Right ventricle myocardium inferior (tissue), 1 donor: ENCODE measurements at places on chromosomes 12 and 14. TPM values are rescaled to one million over a fixed set of nuclear protein-coding genes. Genes with fewer than 3 reads are reported as not detected.

The AVPR1A gene
- 2.1 TPM for total RNA-seq

- peak; percentile 40 for DNase-seq
These were observed 16.6 kb upstream of the TRAF3 start for GRCh38 chr14:102760496-102761193.

DNA sequence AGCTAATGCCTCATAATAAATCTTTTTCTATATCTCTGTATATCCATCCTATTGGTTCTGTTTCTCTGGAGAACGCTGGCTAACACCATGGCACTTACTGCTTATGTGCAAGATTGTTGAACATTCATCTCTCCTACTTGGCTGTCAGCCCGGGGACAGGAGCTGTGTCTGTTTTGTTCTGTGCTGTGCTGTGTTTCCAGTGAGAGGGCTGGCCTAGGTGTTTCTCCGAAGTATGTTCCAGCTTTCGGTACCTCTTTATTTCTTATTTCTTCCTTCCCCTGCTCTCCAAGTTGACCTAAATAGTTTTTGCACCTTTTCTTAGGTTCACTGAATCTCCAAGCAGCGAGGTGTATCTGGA lies 18.8 kb upstream of the NR4A1 start:
- DNase-seq, result no peak

- no peak for DNase-seq
These were observed 51.4 kb downstream of the SLC41A2 start for GRCh38 chr12:104906695-104907094.

DNA sequence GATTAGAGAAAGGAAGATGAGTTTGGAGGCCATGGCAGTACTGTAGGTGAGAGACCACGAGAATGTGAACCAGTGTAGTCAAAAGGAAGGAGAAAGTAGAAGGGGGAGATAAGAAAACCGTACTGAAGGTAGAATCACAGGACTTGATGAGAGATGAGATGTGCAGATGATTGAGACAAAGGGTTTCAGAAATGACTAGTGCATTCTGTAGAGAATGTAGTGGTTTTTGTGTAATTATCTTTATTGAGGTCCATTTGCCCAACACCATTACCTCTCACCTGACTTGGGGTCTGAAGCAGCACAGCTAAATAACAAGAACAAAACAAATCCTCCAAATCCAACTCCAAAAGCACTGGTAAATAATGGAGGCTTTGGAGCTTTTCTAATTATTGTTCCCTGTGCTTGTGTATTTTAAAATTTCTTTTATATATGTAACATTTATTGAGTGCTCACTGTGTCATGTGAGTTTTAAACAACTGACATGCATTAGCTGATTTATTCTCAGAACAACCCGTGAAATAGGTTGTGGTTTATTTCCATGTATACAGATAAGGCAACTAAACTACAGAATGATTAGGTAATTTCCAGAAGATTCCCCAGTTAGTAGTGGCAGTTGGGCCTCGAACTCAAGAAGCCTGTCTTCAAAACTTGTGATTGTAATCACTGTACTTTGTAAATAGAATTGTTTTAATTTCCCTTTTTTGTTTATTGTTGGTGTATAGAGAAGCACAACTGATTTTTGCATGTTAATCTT lies 390.0 kb downstream of the AEBP2 start:
- DNase-seq, result no peak

DNA sequence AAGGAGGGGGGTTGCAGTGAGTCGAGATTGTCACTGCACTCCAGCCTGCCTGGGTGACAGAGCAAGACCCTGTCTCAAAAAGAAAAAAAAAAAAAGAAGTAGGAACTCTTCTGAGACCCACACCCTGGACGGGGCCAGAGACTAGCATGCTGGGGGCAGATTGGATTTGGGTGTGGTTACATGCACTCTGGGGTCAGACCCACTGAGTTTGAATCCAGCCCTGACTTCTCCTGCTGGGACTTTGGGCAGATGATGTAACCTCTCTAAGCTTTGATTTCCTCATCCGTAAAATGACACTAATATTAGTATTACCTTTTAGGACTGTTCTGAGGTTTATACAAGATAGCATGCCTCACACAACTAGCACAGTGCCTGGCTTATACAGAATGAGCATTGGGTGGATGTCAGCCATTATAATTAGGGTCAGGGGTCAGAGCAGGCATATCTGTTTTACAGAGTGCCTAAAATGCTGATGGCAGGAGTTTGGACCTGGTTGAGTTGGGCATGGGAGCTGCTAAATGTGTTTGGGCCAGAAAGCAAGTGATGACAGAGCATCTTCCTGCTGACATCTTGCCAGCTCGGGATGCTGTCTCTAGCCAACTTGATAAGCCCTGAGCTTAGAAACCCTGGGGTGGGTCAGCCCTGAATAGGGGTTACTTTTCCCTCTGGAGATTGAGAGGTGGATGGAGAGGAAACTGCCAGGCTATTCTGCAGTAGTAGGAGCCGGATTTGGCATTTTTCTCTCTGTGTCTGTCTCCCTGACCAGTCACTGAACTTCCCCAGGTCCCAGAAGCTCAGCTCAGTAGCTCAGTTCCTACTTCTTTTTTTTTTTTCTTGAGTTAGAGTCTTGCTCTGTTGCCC lies 15.5 kb downstream of the TPCN1 start:
- no peak for DNase-seq
